Activated CD8-positive, alpha-beta memory T cell treated with anti-CD3 and anti-CD28 coated beads, Interleukin-2, amount 10 ng/mL, durations not matched to agents 7 days and 5 days (primary cell): ENCODE measurements at places on chromosomes 7 and 10.

DNA sequence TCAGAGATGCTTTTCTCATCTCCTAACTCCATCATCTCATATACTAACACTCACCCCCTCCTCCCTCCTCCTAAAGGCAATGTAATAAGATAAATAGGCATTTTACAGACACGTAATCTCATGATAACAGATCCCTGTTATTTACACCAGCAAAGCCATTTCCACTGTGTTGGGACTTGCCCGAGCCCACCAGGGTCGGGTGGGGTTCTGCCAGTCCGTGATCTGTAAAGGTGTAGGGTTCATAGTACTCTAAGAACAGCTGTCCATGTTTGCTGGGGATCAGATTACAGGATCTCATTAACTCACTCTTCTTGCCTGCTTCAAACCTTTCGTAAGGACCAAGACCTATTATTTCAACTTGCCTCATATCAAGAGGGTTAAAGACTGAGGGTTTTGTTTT, 172.4 kb downstream of the FZD1 start:
- no peak for DNase-seq

- no peak for DNase-seq
These were observed 108.5 kb upstream of the SLC25A13 start for GRCh38 chr7:96430356-96430755.

- DNase-seq = no peak
These were observed 5.7 kb upstream of the OR2F2 start for GRCh38 chr7:143929224-143929920.

- no peak for DNase-seq
These were observed 332.8 kb upstream of the PLXDC2 start for GRCh38 chr10:19483421-19483820.

- DNase-seq = no peak
These were observed 18.4 kb upstream of the FRMD4A start for GRCh38 chr10:14349081-14349480.

DNA sequence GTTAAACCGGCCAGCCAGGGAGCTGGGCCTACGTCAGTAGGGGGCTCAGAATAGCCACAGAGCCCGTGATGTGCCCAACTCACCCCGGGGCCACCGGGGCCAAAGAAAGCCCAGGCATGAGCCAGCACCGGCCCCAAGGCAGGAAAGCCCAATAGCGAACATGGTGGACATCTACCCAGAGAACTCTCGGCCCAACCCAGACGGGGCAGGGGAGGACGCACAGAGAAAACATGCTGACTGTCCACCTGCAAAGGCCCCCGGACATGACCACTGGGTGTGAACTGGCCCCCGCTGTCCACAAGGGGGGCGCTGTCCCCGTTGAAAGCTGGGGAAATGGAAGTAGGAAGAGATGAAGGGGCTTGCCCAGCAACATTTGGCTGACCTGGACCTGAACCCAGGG, 169.2 kb downstream of the PRKAG2 start:
- DNase-seq = no peak

GRCh38 chr10:17024461-17024860, 105.2 kb downstream of the CUBN start:
- DNase-seq = no peak

DNA sequence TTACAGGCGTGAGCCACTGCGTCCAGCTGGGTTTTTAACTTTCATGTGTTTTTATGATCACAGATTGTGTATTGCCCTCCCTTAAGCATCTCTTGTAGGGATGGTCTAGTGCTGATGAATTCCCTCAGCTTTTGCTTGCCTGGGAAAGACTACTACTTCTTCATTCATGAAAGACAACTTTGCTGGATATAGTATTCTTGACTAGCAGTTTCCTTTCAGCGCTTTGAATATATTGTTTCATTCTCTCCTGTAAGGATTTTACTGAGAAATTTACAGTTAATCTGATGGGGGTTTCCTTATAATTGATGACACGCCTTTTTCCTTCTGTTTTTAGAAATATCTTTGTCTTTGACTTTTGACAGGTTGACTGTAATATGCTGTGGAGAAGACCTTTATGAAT, 33.2 kb downstream of the STK31 start:
- DNase-seq = no peak

- no peak for DNase-seq
These were observed 351.8 kb upstream of the SEMA3A start for GRCh38 chr7:84546403-84546802.

GRCh38 chr7:2927592-2927991, 83.5 kb upstream of the GNA12 start:
- DNase-seq = no peak

DNA sequence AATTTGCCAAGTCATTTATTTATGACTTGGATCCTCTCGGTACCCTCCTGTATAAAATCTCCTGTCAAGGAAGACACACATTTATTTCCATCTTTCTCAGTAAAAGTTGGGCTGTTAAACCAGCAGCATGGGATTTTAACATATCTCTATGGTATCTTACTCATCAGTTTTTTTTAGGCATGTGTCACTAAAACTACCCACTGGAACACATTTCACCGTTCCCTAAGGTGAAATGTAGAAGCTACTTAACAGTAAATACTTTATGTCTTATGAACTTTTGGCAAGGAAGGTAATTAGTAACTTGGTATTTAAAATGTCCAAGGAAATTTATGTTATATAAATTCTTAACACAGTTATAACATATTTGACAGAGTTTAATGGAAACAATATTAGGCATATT, 152.5 kb upstream of the HDAC9 start:
- DNase-seq = no peak

DNA sequence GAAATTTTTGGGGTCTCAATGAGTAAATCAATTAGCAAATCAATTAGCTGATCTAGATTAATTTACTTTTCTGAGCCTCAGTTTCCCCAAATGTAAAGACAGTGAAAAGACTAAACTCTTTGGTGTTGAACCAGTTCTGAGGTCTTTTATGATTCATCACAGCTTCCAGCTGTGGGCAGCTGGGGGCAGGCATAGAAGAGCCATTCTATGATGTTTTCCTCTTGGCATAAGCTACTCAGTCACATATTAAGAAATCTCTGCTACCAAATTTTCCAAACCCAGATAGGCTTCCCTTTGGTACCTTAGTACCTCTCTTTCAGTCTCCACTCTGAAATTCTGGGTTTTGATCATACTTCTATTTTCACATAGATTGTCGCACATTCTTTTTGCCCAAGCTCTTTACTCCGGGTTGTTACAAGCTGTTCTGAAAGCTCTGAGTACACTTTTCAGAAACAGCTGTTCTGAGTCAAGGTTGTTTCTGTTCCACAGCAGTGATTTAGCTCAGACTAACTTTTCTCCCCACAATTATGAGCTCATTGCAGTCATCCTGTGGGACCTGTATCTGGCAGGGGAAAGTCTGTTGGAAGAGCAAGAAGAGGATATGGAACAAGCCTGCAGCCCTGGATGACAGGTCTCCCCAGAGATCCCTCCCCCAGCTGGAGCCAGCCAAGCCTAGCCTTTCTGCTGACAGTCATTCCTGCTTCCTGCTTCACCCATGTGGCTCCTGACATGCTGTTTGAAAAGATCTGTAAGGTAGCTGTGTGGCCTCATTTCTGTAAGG, 599.6 kb upstream of the GHITM start:
- no peak for DNase-seq

DNA sequence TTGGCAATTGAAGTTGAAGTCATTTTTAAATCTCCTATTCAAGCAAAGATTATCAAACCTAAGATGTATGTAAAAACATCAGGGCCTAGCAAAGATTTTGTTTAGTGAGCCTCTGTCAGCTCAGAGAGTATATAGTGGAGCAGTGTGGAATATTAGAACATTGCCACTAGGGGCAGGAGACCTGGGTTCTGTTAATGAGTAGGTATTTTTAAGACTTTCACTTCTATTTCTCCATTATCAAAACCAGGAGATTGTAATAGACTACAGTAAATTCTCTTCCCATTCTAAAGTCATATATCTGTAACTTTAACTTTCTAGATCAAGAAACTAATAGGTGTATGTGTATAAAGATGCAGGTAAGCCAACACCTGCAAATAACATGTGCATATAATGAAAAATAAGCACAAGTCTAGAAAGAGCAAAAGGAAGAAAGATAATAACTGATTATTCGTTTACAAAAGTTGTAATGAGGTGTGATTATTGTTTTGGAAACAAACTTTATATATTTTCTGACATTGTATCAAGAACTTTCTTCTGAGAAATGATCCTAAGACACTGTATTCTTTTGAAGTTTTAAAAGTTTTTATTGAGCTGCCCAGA, 64.4 kb downstream of the KCND2 start:
- no peak for DNase-seq

GRCh38 chr10:23543691-23544380, 105.0 kb downstream of the OTUD1 start:
- DNase-seq = no peak

DNA sequence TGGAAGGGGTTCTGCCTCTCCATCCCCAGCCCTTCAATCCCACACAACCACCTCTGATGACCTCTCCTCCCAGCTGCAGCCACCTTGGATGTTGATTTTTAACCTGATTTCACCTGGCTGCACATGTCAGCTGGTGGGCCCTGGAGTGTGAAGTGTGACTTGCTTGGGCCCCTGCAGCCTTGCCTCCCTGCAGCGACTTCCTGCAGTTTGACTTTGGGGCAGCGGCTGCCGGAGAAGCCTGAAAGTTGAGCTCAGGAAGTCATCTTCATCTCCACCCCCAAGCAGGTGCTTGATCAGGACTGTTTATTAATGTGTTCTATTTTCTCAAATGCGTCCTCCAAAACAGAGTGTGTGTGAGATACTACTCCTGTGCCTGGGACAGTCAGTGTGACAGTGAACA, 675.2 kb upstream of the GALNT17 start:
- no peak for DNase-seq

DNA sequence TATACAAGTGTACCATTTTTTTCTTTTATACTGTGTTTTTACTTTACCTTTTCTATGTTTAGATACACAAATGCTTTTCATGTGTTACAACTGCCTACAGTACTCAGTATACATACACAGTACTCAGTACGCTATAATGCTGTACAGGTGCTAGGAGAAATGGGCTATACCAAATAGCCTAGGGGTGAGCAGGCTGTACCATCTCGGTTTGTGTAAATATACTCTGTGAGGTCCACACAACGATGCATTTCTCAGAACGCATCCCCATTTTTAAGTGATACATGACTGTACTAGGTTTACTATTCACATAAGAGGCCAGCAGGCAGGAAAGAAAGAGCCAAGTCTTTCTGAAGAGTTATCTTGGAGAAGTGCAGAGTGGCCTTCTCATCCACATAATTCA, 426.4 kb upstream of the MTPN start:
- DNase-seq = no peak

DNA sequence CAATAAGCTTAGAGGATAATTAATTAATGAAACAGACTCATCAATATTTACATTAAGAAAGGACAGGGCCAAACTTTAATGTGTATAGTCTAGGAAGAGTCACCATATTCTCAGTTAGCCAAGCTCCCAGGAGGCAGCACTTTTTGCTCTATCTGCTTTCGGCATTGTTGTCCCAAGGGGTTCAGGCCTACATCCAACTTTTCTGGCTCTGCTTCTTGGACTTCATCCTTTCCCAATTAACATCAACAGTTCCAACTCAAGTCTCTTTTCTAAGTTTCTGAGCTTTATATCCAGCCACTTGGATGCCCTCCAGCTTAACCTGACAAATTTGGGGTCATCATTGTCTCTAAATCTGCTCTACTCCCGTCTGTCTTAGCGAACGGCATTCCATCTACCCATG, 42.8 kb downstream of the GLI3 start:
- DNase-seq = no peak
